AG09319 (cell line): ENCODE measurements at places on chromosomes 2 and 18.

GRCh38 chr18:13485182-13485581 is 241.2 kb downstream of the FAM210A start:
- no peak for DNase-seq

GRCh38 chr2:227154986-227155774 is 8.8 kb downstream of the COL4A4 start:
- no peak for DNase-seq

DNA sequence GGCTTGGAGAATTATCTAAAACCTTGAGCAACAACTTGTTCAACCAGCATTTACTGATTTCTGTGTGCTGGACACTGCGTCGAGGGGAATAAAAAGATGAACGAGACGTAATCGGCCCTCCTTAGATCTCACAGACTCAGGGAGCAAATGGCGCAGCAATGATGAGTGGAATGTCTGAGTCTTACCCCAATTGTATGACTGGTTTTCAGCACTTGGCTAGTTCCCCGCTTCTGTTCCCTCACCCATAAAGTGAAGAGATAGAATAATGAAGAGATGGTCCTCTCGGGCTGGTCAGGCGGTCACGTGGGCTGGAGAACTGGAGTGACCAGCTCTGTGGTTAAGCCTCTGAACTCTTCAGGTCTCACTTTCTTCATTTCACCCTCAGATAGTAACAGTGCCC is 17.3 kb upstream of the GATA6 start:
- no peak for DNase-seq

DNA sequence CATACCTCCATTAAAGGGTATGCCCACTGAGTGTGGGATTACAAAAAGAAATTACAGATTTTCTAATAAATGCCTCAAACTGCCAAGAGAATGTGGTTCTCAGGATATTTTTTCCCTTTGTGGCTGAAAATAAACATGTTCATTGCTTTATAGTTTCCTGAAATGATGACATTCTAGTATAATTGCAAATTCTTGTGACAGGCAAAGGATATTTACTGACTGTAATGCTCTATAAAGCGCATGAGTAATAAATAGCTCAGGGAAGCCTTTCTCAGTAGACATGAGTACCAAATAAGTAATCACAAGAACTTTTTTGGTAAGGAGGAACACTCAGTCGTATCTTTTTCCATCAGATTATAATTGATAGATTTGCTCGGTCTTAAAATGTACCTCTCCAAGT is 72.3 kb downstream of the FTCDNL1 start:
- no peak for DNase-seq

GRCh38 chr18:25190472-25190871 is 161.5 kb downstream of the ZNF521 start:
- no peak for DNase-seq

DNA sequence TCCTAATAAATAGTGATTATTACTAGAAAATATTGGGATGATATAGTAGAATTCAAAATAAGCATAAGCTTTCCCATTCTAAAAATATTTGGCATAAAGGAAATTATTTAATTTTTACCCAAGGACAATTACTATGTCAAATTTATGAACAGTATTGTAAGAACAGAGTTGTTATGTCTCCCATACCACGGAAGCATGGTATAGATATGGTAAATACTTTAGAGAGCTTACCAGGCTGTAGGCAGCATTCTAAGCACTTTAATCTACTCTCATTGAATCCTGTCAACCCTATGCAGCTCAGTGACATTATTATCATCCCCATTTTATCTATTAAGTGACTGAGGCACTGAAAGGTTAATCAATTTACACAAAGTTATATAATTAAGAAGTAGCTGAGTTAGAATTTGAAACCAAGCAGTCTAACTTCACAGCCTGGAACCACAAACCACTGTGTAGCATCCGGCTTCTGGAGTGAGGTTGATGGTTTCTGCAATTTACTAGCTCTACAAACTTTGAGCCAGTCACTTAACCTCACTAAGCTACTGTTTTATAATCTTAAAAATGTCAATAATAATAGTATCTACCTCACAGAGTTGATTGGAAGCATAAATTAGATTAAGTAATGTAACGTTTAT is 323.7 kb downstream of the ARHGAP15 start:
- no peak for DNase-seq

GRCh38 chr2:27681841-27682240 is 18.2 kb downstream of the SLC4A1AP start:
- DNase-seq = no peak

- DNase-seq = no peak
These were observed 97.0 kb downstream of the CDH2 start for GRCh38 chr18:28079883-28080282.

- DNase-seq = no peak
These were observed 114.6 kb downstream of the DOCK10 start for GRCh38 chr2:224927646-224928173.

DNA sequence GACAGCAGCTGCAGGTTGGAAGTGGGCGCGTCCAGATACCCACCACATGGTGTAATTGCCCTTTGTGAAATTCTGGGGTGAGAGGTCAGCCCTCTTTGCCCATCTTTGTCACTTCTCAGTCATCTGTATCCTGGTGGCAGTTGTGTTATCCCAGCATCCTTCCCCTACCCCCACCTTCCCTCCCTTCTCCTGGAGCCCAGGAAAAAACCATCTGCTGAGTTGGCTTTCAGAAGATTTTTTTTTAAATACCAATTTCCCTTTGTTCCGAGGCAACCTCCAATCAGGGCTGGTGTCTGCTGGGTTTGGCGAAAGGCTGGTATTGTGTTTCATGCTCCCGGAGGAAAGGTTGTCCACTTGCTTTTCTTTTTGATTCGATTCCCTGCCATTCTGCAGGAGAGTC is 35.2 kb downstream of the SETBP1 start:
- no peak for DNase-seq

GRCh38 chr2:156901373-156902031 is 356.0 kb upstream of the GALNT5 start:
- DNase-seq = no peak

GRCh38 chr2:46779447-46779941 is 136.1 kb downstream of the MCFD2 start:
- no peak for DNase-seq

DNA sequence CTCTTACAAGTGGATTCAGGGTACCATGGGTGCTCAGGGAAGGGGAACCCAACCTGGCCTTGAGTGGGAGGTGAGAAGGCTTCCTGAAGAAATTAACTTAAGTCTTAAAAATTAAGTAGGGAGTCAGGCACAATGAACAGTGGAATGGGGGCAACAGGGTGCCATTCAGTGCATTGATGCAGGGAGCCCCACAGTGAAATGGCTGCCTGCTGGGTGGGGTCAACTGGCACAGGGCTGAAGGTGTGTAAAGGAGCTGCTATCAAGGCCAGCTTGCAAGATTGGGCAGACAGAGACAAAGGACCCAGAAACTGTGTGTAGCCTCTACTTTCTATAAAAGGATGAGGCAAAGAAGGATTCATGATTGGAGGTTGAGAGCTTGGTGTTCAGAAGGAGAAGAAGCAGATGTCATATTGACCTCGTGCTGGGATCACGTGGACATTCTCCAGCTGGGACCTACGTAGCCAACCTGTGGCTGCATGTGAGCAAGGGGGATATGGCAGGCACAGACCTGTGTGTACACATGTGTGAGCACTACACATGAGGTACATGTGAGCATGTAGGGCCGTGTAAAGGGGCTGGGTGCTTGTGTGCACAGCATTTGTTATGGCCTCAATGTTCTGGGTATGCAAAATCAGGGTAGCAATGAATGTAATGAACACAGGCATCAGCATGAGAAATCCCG is 209.5 kb upstream of the HAAO start:
- DNase-seq = no peak

DNA sequence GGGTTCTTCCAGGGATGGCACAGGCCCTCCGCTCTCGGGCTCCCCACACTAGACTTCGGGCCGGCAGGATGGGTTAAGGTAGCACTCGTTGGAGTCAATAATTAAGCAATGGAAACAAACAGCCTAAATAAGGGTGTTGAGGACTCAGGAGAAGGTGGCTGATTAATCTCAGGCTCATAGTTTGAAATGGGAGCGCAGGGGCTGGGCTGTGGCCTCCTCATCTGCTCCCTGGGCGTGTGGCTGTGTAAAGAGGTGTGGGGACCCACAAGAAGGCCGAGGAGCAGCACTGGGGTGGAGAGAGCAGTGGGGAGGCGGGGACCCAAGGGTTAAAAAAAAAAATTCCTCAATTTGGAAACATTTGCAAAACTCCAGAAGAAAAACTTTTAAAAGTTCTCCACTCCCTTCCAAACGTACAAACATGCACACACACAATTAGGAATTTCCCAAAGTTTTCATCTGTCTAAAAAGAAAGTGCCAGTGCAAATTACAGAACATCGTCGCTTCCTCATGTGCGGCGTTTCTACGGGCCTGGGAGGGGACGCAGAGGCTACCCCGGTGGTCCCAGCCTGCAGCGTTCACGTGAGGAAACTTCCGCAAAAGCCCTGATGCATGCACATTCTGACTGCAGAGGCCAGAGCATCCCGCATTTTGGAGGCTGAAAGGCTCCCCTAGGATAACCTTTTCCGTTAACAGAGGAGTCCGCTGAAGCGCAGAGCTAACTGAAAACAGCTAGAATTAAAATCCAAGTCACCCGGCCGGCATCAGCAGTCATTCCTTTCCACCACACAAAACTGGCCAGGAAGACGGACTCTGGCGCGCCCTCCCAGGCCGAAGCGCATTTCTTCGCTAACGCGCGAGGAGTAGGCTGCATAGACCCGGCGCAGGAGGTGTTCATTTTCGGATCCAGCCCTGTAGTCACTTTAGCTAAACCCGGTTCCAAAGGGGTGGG is 1.0 kb upstream of the TUBB6 start:
- DNase-seq = no peak

- no peak for DNase-seq
These were observed 84.7 kb upstream of the PKDCC start for GRCh38 chr2:41962922-41963622.
